ENCODE measurements at places on chromosomes 2 and 18.

- no peak for DNase-seq
Measured at GRCh38 chr18:56146565-56146964, 491.8 kb downstream of the TXNL1 start.

GRCh38 chr2:108858894-108859293, 72.3 kb downstream of the CCDC138 start:
- DNase-seq, result no peak

GRCh38 chr18:54148151-54148550, 76.3 kb downstream of the MBD2 start:
- DNase-seq, result no peak

DNA sequence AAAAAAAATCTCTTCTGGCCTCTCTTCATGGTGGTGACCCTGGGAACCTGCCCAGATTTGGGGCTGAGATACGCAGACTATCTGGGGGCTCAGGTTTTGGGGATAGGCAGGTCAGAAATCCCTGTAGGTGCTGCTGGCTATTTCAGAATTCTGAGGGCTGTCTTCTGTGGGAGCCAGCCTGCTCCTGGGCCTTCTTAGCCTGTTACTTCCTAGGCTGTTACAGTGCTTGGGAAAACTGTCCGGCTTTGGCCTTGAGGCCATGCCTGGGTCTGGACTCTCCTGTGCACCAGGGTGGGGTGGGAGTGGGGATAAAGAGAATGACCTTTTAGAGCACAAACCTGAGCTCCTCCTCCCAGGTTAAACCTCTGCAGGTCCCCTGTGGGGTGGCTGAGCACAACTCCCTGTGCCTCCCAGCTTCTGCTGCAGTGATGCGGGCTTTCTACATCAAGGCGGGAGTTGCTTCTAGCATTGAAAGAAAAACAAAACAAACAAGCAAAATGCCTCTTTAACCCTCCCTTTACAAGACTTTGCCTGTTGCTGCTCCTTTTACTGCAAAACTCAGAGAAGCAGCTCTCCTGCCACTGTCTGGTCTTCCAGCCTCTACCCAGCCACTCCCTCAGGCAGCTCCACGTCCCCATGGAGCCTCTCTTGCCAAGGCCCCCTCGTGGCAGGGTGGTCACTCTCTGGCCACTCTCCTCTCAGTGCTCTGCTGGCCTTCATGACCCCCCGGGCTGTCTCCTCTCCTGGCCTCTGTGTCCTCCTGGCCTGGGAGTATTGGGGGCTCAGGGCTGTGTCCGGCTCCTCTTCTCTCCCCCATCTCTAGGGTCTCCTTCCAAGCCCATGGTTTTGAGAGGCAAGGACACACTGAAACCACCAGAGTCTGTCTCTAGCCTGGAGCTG, 293.0 kb upstream of the HS6ST1 start:
- no peak for DNase-seq

GRCh38 chr2:191845876-191846514, 893 bp downstream of the CAVIN2 start:
- no peak for DNase-seq

GRCh38 chr2:130381619-130382018, 25.8 kb downstream of the PTPN18 start:
- DNase-seq, result no peak

DNA sequence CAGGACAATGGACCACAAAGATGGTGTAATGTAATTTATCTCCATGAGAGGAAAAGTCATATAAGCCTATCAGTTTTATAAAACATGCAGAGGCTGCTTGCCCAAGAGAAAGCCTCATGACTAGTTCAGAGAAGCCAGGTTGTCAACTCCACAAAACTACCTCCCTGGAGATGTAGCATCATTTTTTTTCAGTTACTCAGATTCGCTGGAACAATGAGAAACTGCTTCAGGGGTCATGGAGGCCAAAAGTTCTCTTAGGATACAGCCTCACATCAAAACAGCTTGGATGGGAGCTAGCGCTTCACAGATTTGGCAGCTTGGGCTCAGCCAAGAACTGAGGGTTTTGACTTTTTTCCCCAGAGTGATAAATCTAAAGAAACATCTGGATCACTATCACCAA, 263.5 kb downstream of the INSIG2 start:
- no peak for DNase-seq

DNA sequence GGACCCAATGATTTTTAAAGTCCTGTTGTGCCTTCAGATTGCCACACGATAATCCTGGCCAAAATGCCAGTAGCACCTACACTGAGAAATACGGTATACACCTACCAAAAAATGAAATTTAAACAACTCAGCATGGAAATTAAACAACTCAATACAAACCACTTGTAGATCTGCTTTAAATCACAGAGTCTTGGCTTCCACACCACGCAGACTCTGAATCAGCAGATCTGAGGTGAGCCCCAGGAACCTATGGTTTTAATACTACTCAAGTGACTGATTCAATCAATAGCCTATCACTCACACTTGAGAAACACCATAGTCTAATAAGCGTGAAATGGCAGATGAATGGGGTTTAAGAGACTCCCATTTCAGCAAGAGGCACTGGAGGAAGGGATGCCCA, 46.9 kb downstream of the MAP4K3 start:
- DNase-seq, result no peak
